ENCODE measurements at places on chromosomes 2 and 18. TPM values are rescaled to one million over a fixed set of nuclear protein-coding genes. Genes with fewer than 3 reads are reported as not detected.

Gene ITGAV
- polyA plus RNA-seq = 33.2 TPM

Gene CYTIP
- polyA plus RNA-seq = 2.3 TPM

Gene SMYD1
- polyA plus RNA-seq = 158 TPM

Gene TMEM247
- polyA plus RNA-seq = not detected

Gene UCN
- polyA plus RNA-seq = 0.92 TPM

Gene MAIP1
- polyA plus RNA-seq = 17.4 TPM

Gene UGT1A6
- polyA plus RNA-seq = not detected
